ENCODE measurements at places on chromosomes 16 and 17.

DNA sequence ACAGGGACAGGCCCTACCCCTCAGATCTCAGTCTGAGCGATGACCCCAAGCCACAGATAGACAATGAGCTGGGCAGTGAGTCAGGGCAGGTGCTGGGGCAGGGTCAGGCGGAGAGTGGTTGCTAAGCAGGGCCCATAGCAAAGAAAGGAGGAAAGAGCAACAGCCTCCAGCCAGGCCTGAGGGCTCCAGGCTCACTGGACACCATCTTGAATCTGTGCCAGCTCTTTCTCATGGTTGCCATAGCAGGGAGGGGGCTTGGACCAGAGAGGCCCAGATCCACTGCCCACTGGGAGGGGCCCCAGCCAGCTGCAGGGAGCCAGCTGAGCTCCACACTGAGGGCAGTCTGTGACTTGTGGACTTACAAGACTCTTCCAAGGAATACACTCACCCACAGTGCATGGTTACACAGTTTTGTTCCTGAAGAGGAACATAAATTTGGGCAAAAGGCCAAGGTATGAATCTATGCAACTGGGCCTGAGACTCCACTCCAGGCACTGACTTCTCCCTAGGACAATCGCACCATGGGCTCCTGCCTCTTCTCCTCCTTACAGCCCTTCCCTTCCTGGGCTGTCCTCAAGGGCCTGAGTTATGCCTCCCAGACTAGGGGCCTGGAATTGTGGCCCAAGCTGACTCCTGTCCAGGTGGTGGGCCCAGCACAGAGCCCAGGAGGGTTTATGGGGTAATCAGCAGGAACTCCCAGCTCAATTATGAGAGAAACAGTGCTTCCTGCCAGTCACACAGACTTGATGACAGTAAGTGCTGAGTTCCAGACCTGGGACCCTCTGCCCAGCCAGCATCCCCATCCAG is 59.9 kb downstream of the BEAN1 start:
- H3K36me3 ChIP-seq, result no peaks in the 10 kb centered on the region
- no peaks in the 10 kb centered on the region for H3K4me1 ChIP-seq
- no peaks in the 10 kb centered on the region for H3K27me3 ChIP-seq
- DNase-seq, result no peak
- H3K4me3 ChIP-seq, result no peak overlapping the region

- H3K27me3 ChIP-seq, result no peaks in the 10 kb centered on the region
- H3K36me3 ChIP-seq, result peaks cover 9% of the 10 kb centered on the region
- H3K4me1 ChIP-seq, result no peaks in the 10 kb centered on the region
- H3K27ac ChIP-seq, result no peak overlapping the region
Observed at GRCh38 chr17:50977487-50978159, 111.5 kb upstream of the TOB1 start.

DNA sequence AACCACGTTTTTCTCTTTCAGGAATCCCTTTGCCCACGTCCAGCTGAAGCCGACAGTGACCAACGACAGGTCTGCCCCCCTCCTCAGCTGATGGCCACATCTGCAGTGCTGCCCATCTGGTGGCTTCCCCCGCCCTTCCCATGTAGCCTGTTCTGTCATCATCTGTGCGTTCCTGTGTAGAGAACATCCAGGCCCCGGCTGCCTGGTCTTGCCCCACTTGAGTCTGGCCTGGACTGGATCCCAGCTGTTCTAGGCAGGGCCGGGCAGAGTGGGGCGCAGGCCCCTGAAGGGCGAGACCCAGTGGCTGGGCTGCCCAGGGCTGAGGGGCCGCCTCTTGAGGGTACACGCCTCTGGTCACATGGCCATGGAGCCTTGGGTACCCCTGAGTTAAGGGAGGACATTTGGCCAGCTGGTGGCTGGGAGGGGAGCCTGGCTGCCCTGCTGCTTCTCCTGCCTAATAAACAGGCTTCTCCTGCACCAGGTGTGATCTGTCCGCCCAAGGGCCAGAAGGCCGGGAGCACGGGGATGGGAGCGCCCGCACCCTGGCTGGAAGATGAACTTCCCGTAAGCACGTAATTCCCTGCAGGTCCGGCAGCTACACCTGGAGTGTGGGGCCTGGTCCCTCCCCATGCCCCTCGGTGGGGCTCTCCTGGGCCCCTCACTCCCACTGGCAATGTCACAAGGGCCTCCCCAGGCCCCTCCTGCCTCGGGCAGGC is 49.4 kb upstream of the PVALEF start:
- no peak overlapping the region for H3K27ac ChIP-seq
- no peak for DNase-seq
- no peaks in the 10 kb centered on the region for H3K36me3 ChIP-seq
- no peaks in the 10 kb centered on the region for H3K27me3 ChIP-seq
- no peaks in the 10 kb centered on the region for H3K4me1 ChIP-seq

DNA sequence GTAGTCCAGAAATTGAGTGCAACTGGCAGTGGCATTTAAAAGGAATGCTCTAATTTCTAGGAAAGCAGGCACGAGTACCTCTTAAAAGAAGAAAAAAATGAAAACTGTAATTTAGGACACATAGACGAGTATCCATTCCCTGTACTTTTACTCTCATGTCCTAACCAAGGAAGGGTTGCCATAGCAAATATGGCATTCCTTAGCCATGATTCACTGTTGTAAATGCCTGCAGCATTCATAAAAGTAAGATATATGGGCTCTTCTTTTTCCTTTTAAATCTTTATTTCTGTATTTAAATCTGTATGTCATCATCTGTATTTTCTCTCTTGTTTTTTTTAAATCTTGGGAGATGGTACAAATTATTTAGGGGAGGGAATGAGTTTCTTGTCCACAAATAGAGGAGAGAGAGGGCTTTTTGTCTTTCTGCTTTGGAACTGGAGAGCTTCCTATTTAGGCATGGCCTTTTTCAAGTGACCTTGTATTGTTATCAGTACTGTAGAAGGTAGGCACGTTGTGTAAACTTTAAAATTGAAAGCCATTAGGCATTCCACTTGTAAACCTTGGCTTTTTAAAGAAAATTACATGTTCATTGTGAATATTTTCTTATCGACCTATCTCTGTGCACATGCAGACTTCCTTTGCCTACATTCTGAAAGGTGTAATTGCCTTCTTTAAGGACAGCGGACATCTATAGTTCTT is 50.0 kb downstream of the TENT4B start:
- H3K36me3 ChIP-seq, result no peaks in the 10 kb centered on the region
- H3K27ac ChIP-seq, result no peak overlapping the region
- no peaks in the 10 kb centered on the region for H3K27me3 ChIP-seq
- H3K4me3 ChIP-seq, result no peak overlapping the region
- peak; percentile 81 for DNase-seq
